GM10248 (cell line): ENCODE measurements at places on chromosomes 1 and 21.

GRCh38 chr1:246727594-246727993 is 3.4 kb downstream of the SCCPDH start:
- no peak for DNase-seq

GRCh38 chr1:89310505-89310904 is 37.8 kb upstream of the GBP5 start:
- DNase-seq = peak; percentile 26

DNA sequence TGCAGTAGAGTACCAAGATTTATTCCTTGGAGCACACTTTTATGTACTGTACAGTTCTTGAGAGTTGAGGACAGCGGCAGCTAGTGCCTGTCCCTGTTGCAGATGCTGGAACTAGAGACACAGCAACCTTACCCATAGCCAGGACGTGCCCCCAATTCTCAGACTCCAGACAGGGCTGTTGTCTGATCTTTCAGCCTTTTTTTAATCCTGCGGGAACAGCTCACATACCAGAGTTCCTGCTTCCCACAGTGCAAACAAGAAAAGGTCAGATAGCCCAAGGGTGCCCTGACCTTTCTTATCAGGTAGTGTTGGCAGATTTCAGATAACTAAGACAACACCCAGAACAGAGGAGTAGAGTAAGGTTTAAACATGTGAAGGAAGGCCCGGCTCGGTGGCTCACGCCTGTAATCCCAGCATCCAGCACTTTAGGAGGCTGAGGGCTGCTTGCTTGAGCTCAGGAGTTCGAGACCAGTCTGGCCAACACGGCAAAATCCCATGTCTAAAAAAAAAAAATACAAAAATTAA is 78.5 kb downstream of the DOP1B start:
- no peak for DNase-seq

DNA sequence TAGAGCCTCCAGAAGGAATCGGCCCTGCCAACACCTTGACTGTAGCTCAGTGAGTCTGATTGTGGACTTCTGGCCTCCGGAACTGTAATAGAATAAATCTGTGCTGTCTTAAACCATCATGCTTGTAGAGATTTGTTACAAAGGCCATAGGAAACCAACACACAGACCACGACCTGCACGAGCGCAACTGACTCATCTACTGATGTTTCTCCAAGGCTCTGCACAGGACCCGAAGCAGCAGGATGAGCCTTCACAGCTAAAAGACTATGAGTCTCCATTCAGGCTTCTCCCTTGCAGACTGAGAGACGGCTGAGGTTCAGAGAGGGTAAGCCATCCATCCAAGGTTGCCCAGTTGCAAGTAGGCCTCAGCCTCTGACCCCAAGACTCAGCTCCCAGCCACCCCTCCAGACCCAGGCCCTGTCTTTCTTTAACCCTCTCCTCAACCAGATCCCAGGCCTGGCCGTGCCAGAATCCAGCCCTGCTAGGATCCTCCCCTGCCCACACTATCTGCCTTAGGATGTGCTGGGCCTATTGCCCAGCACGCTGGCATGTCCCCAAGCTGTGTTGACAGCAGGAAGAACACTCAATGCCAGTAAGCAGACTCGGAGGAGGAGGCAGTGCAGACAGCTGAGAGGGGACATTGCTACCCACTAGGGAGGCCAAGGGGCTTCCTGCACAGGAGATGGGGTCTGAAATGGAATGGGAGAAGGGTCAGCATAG is 109.0 kb downstream of the HMGB4 start:
- DNase-seq = no peak

GRCh38 chr1:229264487-229264886 is 6.4 kb upstream of the RAB4A start:
- no peak for DNase-seq

- DNase-seq = no peak
These were observed 47.8 kb upstream of the NRDC start for GRCh38 chr1:51926171-51926812.

GRCh38 chr21:39012326-39013230 is 170.7 kb downstream of the PSMG1 start:
- DNase-seq = no peak

DNA sequence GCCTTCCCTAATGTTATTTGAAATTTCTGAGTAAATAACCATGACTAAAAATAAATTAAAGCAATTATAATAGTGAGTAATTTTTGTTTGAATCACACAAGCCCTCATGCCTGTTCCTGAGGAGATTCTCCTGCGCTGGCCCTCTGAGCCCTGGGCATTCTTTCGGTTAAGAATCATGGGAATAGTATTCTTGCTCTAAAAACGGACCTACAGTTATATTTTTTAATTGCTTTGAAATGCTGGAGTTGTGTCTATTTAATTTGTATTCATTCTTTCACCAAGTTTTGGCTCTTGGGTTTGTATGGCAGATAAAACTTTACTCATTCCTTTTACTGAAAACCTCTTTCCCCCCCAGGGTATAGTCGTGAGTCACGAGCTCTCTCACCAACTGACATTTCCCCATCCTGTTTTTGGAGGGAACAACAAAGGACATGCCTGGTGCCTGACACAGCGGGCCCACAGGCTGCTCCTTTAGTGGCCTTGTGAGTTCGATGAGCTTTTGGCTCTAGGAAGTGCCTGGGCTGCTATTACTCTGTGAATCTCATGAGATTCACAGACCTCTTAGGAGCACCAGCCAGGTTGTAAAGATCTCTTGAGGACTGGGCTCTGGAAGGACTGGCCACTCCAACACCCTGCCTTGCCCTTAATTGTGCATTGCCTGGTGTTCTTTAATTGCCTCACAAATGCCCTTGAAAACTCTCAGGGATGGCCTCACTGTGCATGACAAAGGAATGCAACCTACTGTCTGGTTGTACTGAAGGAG is 58.6 kb downstream of the DDR2 start:
- DNase-seq = no peak

- no peak for DNase-seq
These were observed 10.5 kb downstream of the C1orf198 start for GRCh38 chr1:230857822-230858221.

- DNase-seq = no peak
These were observed 24.1 kb upstream of the ARHGEF11 start for GRCh38 chr1:157069601-157070000.

- DNase-seq = no peak
These were observed 54.3 kb downstream of the ZNF697 start for GRCh38 chr1:119593805-119594204.

DNA sequence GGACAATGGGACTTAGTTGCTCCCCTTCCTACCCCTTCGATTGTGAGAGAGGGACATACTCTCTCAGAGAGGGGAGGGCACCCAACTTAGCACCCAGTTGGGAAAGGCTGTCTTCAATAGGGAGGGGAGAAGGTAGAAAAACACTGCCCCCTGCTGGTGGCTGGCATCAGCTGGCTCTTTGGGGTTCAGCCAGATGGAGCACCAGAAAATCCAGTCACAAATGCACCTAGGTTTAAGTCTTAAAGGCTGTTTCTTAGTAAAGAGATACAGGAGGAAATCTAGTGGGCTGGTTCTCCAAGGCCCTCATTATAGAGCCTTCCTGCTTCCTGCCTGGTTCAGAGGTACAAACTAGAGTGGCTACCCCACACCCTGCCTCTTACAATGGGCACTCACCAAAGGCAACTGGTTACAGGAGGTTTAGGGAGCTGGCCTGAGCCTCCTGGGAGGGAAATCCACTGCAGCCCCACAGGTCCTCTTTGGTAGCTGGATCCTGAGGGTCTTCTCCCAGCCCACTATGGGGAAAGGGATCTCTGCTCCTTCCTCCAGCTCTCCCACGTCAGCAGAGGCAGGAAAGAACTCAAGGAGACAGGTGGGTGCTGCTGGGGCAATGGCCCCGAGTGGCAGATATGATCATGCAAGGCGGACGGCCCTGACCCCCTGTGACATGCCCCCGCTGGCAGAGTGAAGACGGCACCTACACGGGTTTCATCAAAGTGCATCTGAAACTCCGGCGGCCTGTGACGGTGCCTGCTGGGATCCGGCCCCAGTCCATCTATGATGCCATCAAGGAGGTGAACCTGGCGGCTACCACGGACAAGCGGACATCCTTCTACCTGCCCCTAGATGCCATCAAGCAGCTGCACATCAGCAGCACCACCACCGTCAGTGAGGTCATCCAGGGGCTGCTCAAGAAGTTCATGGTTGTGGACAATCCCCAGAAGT is 28.3 kb downstream of the EIF2D start:
- peak; percentile 77 for DNase-seq

- peak; percentile 56 for DNase-seq
These were observed 101.3 kb upstream of the ACTL8 start for GRCh38 chr1:17653728-17654351.

DNA sequence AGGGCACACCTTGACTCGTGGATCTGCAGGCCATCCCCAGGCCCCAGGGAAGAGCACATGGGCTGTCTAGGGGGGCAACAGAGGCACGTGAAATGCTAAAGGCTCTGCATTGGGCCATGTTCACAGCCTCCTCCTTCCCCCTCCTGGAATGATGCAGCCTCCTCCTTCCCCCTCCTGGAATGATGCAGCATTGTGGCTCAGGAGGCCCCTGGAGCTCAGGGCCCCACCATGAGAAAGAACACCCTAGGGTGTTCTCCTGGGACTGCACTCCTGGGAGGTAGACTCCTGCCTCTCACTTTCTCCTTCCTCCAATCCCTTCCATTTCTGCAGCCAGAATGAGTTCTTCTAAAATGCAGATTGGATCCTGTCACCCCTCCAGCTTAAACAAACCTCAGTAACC is 1.5 kb upstream of the IGFN1 start:
- DNase-seq = no peak

DNA sequence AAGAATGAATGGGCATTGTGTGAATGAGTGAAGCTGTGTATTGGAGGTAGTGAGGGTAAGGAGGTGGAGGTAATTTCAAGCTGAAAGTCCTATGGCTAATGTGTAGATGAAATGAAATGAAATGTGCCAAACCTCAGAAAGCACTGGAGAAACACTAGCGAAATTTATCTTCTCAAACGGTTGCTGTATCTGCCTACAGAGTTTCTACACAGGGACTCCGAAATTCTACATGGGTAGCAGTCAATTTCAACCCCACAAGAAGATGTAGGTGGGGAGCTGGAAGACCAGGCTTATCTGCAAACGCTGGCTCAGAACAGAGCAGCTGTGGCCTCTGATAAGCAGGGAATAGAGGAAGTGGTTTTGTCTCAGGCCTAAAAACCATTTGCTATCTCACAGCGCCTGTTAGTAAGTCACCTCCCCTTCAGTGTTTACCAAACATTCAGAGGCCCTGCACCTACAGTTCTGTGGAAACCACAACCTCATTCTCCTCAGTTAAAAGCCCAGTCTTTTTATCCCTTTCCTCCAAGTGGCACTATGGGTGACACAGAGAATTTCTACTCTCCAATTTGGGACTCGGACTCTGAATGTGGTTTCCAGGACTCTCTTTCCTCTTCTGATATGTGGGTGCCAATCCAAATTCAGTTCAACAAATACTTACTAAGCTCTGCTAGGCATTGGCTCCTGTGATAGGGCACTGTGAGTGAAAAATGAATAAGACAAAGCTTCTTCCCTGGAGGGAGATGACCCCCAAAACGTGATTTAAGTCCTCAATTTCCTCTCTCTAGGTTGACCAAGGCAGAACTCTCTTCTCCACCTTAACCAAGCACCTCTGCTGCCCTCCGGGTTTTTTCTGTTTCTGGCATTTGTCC is 17.2 kb upstream of the SLAMF6 start:
- DNase-seq = peak; percentile 65

- no peak for DNase-seq
These were observed 33.0 kb downstream of the STXBP3 start for GRCh38 chr1:108779455-108779854.

DNA sequence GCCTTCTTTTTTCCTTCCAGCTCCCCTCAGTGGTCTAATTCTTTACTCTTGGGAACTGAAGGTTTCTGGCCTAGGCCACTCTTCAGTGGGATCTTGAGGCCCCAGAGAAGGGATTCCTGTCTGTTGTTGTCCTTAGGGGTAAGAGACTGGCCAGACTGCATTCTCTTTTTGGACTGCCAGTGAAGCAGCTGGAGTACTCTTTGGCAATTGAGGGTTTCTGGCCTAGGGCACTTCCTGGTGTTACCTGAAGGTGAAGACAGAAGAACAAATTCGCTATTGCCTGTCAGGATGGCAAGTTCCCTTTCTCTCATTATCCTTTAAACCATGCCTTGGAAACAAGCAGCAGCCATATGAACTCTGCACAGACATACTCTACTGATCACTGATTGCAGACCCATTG is 286.6 kb upstream of the ZP4 start:
- no peak for DNase-seq

GRCh38 chr1:172269644-172270043 is 150.8 kb upstream of the C1orf105 start:
- no peak for DNase-seq

DNA sequence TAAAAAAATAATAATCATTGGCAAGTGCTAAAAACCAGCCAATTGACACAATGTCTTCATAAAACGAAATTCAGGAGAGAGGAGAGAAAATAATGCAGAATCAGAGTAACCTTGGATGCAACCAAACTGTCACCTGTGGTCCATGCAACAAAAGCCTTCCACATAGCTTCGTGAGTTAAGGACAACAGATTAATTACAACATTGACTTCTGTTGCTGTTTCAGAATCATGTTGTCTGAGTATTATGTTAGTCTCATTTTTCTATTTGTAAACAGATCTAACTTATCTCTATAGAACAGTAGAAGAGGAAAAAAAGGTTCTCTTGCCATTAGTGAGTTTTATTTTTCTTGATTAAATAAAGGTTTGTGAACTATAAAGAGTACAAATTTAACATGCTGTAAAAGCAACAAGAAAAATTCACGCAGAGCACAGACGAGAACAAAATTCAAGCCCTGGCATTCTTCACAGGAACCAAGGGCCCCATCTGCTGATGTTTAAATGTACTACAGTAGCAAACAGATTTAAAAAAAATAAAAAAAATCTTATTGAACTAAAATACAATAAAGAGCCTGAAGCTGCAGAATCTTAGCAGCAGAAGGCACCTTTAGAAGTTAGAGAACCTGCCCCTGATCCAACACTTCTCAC is 381.1 kb upstream of the PKN2 start:
- no peak for DNase-seq

- DNase-seq = no peak
These were observed 12.6 kb upstream of the PLA2G2C start for GRCh38 chr1:20198918-20199317.

DNA sequence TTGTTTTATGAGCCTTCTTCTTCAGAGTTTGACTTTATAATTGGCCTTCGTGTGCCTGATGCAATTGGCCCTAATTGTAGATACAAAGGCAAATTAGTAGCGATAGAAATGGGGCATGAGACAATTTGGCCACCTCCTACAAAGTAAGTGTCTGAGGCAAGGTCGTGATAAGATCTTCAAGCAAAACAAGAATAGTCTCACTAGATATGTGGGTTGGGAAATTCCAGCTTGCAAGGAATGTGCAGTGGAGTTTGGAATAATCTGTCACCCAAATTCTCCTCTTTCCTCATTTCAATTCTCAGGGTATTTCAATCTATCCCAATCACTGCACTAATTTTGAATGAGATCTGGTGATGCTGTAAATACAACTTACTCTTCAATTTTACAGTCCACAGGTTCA is 11.4 kb upstream of the TSNAX start:
- DNase-seq = no peak
